ENCODE measurements at places on chromosomes 1 and 21.

GRCh38 chr1:171610385-171610784, 11.7 kb upstream of the MYOCOS start:
- DNase-seq = no peak

GRCh38 chr1:24960071-24960801, 30.2 kb upstream of the RUNX3 start:
- no peak for DNase-seq

DNA sequence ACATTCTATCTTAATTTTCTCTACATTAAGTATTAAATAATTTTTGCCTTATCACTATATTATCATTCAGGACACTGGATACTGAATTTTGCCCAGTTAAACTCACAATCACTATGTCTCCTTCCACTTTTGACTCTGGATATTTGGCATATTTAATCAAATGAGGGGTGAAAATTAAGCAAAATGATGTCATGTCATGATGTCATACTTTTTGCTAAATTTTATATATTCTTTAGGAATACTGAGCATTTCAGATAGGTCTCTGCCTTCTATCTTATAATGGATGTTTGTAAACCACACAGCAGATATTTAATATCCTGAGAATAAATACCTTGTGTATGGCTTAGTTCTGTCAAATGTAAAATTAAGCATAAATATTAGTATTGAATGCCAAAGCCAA, 79.5 kb upstream of the HIVEP3 start:
- no peak for DNase-seq

DNA sequence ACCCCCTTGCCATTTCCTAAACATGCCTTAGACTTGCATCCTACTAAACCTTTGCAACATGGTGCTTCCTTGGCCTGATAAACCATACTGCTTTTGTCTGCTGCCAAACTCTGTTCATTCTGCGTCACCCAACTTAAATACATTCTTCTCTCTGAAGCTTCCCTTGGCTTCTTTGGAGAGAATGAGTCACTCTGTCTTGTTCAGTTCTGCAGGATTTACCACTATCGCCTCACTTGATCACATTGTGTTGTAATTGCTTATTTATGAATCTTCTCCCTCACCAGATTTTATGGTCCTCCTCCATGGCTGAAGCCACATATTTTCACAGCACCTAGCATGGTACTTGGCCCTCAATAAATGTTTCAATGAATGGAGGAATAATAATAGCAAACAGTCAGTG, 21.7 kb upstream of the TUT4 start:
- no peak for DNase-seq
